ENCODE measurements at places on chromosomes 7 and 10.

GRCh38 chr7:103795787-103796186, 193.7 kb downstream of the RELN start:
- DNase-seq: no peak

DNA sequence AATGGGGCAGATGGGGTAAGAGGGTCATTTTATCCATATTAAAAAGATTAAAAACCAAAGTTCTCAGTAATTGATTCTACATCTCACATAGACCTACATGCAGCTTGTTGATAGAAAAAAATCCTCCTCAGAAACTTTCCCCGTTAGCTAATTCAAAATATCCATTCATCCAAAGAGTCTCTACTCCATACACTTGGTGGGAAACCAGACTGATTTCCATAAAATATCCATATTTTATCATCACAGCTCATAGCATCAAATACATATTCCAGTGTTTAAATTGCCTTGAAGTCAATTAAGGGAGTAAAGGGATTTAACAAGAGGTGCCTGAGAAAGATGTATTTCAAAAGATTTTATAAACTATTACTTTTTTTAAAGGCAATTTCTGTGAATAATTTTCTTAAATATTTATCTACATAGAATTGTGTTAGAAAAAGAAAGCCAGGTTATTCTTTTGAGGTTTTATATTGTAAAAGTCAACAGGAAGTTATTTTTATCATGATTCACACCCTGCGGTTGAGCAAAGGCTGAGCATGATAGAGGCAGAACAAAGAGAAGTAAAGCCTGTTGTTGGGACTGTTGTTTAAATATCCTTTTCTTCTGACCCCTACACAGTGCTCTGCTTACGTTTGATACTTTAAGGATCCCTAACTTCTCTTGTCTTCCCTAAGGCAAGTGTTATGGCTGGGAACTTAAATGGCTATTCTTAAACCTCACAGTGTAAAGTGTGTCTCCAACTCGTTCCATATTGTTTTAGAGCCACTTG, 266.7 kb downstream of the PRKG1 start:
- DNase-seq: no peak

DNA sequence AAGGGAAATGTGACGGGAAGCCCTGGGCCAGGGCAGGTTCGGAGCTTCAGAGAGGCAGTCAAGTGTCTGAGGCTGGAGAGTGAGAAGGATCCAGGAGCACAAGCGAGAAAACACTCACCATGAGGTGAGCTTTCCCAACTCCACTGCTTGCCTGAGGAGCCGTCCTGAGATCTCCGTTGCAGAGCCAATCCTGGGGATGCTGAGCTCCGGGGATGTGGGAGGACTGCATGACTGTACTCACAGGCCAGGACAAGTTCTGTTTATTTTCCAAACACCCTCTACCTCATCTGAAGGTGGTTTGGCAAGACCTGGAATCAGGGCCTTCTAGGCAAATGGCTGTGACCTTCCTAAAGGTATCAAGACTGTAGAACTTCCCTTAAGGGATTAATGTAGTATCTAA, 38.7 kb downstream of the GLI3 start:
- no peak for DNase-seq

GRCh38 chr7:149772241-149772955, 990 bp downstream of the ZNF467 start:
- DNase-seq: no peak

- DNase-seq: no peak
These were observed 91.2 kb downstream of the GTF2IRD1 start for GRCh38 chr7:74544706-74545469.

DNA sequence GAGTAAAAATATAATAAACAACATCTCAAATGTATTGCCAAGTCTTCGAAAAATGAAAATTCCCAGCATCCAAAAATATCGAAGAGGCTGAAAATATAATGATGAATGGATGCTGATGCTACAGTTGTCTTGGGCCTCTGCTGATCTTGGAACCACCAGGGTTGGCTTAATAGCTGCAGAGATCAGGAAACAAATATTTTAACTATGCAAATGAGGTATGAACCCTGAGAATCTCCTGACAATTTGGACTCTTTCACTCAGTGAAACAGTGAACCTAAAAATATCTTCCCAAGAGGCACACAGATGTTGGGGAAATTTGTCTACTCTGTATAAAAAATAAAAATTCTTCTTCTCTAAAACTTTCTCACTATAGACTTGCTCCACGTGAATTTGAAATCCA, 97.7 kb upstream of the EGFR start:
- DNase-seq: no peak

DNA sequence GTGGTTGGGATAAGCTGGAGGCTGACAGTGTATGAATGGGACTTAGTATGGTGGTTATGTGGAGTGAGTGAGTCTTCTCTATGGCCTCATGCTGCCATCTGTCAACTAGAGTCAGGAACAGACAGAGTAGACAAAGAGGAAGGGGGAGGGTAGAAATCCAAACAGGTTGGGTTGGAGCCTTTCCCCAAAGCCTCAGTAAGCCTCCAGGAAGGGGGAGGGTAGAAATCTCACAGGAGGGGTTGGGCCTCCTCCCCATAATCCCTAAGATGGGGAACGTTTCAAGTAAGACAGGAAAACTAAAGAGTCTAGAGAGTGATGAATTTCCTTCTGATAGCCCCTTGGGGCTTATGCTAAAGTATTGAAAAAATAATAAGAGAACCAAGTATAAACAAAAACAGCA, 2.0 kb upstream of the AKR1B15 start:
- DNase-seq: no peak

GRCh38 chr10:91284486-91285090, 64.1 kb downstream of the PCGF5 start:
- no peak for DNase-seq

- no peak for DNase-seq
These were observed 159.8 kb downstream of the DNAJB6 start for GRCh38 chr7:157496416-157497275.
